KG1 (cell line): ENCODE measurements at places on chromosomes 12 and 14.

DNA sequence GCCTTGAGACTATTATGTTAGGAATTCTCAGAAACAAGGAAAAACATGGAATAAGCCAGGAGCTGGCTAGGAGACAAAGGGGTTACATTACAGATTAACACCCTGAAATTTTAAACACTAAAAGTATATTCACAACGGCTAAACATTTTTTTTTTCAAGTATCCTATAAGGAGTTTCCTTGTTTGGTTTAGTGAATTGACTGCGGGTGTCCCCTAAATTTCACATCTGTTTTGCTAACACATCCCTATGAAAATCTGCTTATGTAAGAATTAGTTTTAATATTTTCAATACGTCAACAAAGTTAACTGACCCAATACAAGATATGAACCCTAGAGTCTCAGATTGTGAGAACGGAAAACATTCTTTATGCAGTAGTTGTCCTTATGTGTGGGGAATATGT is 19.0 kb downstream of the TAOK3 start:
- DNase-seq = no peak

DNA sequence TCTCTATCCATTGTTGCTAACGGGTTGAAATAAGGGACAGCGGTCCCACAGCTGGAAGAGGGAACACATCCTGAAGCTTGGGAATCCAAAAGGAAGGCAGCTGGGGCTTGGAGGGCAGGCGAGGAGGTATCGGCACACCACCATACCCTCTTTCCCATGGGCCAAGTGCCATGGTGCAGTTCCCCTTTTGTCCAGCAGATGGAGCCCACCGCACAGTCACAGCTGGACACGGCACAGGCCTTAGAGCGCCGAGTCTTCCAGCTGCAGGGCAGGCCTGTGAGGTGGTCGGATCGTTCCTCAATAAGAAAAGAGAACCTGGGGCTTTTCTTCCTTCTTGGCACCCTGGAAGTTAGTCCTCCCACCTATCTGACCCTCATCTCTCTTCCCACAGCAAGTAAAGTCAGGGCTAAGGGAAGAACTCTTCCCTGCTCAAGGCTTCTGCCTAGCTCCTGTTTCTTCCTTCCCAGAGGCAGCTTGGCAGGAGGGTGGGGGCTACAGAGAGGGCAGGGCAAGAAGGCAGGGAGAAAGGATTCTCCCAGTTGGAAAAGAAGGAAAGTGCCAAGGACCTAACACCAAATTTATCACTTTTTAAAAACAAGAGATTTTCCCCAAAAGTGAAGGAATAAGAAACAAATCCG is 8.6 kb downstream of the PPP1R1A start:
- DNase-seq = no peak

DNA sequence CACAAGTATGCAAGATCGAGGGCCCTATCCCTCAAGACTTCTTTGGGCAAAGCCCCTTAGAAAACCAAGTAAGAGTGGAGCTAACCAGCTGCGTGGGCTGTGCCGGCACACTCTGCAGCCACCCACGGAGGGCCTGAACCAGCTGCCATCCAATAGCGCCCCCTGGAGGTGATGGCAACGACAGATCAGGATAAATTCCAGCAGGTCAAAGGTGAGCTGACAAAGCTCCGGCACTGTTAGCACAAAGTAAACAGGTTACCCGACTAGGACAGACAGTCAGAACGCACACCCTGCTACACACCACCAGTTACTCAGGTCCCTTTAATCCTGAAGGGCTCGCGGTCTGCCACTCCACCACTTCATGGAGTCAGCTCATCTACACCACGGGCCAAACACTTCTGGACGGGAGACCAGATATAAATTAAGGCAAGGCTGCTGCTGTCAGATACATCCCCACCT is 4.9 kb downstream of the ZBTB39 start:
- DNase-seq = peak; percentile 3

GRCh38 chr14:75972801-75973421 is 8.9 kb downstream of the TGFB3 start:
- DNase-seq = no peak

- peak; percentile 15 for DNase-seq
These were observed 172.2 kb upstream of the GZMB start for GRCh38 chr14:24806061-24806678.

- no peak for DNase-seq
These were observed 33.8 kb upstream of the PWP1 start for GRCh38 chr12:107651571-107652449.

DNA sequence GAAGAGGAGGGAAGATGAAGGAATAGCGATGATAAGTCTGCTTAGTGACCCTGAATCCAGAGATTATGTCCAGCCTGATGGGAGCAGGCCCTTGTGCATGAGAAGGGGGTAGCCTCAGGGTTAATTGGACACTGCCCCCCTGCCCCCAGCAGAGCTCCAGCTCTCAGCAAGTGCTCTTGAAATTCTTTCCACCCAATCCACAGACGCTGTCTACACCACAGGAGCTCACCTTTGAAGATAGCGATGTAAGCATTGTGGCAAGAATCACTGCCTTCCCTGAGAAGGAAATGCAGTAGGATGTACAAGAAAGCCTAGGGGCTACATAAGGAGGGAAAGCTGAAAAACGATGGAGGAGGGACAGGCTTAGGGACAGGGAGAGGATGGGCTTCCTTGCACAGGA is 39.4 kb downstream of the CRACR2A start:
- no peak for DNase-seq

DNA sequence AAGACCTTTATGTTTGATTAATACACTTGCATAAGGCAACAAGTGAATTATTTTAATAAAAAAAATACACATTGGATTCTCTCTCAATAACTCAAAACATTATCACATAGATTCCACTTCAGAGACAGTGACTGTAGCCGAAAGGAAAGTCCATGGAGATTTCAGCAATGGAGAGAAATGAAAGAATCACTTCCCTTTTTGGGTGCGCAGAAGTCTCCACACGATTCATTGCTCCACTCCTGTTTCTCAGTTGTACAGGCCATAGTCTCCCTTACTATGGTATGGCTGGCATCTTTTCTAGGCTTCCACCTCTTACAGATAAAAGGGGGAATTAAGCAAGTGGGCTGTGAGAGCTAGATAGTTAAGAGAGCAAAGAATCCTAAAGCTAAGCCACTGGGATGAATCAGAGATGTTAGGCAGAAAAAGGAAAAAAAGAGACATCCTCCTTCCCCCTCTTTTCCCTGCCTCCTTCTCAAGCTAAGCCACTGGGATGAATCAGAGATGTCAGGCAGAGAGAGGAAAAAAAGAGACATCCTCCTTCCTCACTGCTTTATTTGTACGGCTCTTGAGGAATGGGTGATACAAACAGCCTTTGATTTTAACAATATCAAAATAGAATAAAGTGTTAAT is 16.3 kb downstream of the ST8SIA1 start:
- DNase-seq = no peak

- DNase-seq = no peak
These were observed 785.2 kb downstream of the GALC start for GRCh38 chr14:87207756-87208155.

- DNase-seq = no peak
These were observed 68.7 kb downstream of the ARF6 start for GRCh38 chr14:49961270-49962222.

GRCh38 chr14:65906344-65906743 is 493.8 kb downstream of the FUT8 start:
- DNase-seq = no peak

- DNase-seq = no peak
These were observed 130.2 kb downstream of the PRICKLE1 start for GRCh38 chr12:42459336-42459847.

- DNase-seq = no peak
These were observed 86.5 kb downstream of the ATP2B1 start for GRCh38 chr12:89622115-89622514.

DNA sequence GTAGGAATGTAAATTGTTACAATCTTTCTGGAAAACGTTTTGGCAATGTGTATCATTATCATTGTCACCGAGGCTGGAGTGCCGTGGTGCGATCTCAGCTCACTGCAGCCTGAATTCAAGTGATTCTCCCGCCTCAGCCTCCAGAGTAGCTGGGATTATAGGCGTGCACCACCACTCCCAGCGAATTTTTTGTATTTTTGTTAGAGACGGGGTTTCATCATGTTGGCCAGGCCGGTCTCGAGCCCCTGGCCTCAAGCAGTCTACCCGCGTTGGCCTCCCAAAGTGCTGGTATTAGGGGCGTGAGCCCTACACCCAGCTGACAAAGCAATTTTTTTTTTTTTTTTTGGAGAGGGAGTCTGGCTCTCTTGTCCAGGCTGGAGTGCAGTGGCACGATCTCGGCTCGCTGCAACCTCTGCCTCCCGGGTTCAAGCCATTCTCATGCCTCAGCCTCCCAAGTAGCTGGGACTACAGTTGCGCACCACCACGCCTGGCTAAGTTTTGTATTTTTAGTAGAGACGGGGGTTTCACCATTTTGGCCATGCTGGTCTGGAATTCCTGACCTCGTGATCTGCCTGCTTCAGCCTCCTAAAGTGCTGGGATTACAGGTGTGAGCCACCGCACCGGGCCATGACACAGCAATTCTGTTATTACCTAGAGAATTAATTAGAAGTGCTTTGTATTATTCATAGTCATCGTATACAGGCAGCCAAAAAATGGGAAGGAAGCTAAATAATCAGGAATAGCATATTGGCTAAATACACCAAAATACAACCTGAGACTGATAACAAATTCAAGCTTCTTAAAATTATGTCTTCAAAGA is 1.2 kb downstream of the ACTR6 start:
- no peak for DNase-seq

- DNase-seq = no peak
These were observed 2.3 kb downstream of the YY1 start for GRCh38 chr14:100241279-100241678.

DNA sequence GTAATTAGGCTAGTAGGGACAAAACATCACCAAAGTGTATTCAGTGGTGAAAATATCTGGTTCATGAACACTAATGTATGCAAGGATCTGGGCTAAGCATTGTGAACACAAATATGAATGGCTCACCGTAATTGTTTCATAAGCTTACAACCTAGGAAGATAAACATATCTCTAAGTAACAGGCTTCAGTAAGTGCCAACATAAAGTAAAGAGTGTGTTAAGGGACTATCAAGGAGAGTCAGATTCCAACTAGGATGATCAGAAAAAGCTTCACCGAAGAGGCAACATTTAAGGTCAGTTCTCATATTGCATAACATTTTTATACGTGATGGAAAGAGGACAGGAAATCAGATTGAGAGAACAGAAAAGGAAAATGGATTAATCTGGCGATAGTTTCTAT is 29.4 kb downstream of the ABCC9 start:
- no peak for DNase-seq
